ENCODE measurements at places on chromosomes 12 and 14.

DNA sequence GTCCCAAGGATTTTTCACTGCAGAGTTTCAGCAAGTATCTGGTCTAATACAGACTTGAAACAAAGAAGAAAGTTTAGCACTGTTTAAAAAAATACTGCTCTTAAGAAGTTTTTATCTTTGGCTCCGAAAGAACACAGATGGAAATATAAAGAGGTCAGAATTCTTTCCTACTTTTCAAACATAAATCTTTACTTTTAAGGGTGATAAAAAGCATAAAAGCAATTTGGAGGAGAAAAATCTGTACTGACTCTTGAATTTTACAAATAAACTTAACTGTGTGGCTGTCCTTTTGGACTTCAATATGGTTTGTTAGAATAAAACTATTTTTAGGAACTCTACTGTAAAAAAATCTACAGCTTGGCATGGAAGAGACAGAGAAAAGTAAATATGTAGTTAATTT is 27.6 kb upstream of the ISM2 start:
- DNase-seq = no peak

DNA sequence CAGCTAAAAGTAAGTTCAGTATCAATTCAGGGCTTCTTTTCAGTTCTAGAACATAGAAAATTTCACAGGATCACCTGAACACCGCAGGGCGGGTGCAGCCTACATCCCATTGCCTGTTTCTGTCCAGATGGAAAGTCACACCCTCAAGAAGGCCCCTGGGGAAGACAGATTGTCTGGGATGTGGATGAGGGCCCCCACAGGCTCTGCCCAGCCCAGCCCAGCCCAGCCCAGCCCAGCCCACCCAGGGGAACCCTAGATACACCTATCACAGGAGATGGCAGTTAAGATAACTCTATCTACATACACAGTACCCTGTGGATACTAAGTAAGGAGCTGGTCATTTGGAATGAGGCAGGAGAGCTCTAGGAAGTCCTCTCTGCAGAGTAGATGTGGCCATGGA is 68.4 kb downstream of the DPF3 start:
- DNase-seq = no peak

- no peak for DNase-seq
These were observed 23.9 kb downstream of the MDM2 start for GRCh38 chr12:68831751-68832503.

DNA sequence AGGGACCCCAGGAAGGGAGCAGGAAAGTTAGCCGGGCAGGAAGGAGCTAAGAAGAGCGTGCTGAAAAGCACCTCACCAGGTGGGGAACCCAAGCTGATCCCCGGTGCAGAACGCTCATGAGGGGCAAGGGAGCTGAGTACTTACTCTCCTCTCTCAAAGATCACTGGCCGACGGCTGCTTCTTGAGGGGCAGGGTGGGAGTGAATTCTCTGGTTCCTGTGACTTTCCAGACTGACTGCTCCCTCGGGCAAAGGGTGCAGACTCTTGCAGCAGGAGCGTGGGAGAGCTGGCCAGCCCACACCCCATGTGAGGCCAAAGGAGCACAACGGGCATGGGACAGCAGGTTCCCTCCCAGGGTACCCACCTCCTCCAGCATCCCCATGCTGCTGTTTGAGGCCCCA is 44.9 kb upstream of the DIO3 start:
- no peak for DNase-seq

DNA sequence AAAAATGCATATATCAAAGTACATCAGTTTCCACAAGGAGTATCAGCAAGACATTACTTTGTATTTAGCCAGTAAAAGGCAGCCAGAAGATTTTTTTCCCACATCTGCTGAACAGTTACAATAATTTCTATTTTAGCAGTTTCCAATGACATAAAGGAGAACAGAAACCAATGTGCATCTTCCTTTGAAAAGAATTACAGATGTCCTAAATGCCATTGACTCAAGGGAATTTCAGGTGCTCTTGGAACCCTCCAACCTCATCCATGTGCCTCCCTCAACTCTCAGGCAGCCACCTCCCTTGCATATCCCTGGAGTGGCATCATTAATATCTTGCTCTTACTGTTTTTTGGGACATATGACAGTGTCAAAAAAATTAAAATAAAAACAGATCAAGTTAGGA is 62.2 kb upstream of the ST8SIA1 start:
- DNase-seq = no peak

GRCh38 chr12:46977871-46978375 is 101.5 kb upstream of the PCED1B start:
- DNase-seq = no peak

- DNase-seq = no peak
These were observed 96.1 kb downstream of the SCN8A start for GRCh38 chr12:51687177-51687576.

DNA sequence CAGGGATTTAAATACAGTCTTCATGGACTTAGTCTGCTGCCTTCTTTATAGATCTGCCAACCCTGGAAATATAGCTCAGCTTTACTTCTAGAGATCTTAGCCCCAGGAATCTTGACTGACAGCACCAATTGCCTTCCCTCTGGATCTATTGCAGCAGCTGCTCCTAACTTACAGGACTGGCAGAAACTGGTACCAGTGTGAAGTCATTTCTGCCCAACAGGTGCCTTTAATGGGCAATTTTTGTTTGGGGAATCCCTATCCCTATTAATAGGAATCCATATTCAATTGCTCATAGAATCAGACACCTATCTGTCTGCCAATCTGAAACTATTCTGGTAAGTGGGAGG is 27.2 kb downstream of the SPX start:
- no peak for DNase-seq

DNA sequence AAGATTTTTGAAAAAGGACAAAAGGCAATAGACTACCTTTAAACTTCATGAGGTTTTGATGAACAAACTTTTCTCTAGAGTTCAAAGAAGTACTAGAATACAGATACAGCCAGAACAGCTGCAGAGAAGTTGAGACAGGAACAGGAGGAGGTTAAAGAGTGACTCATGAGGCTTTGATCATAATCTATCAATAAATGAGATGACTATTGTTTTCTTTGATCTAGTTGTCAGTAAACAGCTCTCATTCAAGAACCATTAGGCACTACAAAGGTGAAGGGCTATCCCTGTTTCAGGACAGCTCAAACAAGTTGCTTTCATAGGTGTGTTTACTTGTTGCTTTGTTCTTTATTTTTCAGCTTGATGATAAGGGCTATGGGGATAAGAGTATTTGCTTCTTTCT is 2.4 kb downstream of the WASHC3 start:
- DNase-seq = no peak

DNA sequence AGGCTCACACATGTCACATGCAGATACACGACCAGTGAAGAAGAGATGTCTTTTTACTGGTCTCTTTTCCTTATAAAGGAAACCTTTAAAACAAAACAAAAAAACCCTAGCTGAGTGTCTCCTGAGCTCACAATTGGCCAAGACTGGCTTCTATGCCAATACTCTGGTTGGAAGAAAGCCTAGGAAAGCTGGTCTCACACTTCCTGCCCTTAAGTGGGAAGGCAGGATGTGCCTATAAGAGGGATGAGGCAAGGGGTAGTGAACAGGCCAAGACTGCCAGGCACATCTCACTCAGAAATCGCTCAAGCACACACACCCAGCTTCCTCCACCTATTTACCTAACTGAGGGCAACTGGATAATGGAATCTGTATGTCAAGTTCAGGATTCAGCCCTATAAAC is 50.0 kb downstream of the SOCS2 start:
- no peak for DNase-seq

DNA sequence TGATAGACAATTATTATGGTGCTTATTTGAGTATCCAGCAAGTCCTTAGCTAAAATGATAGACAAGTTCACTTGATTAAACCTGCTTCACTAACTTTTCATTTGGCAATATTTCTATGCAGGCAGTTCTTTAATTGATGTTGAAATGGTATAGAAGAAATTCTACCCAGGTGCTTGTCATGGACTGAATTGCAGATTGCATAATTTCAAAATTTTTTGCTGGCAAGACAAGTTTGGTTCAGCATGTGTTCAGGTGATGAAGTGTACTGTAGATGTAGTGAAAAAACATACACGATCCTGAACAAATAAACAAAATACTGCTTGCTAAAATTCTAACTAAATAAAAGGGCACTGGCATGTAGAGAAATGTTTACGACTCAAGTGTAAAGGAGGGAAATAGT is 189.0 kb downstream of the FOXA1 start:
- DNase-seq = no peak

GRCh38 chr14:106694638-106695393 is 1168.4 kb downstream of the TMEM121 start:
- peak; percentile 47 for DNase-seq

DNA sequence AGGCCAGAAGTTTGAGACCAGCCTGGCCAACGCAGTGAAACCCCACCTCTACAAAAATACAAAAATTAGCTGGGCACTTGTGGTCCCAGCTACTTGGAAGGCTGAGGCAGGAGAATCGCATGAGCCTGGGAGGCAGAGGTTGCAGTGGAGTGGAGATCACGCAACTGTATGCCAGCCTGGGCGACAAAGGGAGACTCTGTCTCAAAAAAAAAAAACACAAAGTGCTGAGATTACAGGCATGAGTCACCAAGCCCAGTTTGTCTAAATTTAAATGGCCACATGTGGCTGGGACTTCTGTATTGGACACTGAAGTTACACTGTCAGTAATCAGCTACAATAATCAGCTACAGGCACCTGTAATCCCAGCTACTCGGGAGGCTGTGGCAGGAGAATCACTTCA is 100.9 kb upstream of the AEBP2 start:
- DNase-seq = no peak

- DNase-seq = no peak
These were observed 51.0 kb upstream of the TBX3 start for GRCh38 chr12:114735011-114735410.

- DNase-seq = no peak
These were observed 44.4 kb downstream of the UBE3B start for GRCh38 chr12:109521831-109522230.
